ENCODE measurements at places on chromosomes 2 and 18.

DNA sequence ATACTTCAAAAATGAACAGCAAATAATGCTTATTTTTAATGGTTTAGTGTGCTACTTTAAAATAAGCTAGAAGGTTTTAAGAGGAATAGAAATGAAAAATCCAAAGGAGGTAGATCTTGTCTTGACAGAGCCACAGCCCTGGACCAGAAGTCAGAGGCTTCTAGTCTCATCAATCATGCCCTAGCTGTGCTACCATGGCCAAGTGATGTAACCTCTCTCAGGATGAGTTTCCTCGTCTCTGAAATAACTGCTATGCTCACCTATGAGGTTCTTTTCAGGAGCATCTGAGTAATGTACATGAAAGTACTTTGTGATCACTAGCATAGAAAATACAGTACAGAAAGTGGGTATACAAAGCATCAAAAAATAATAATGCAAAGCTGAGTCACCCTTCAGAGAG is 248.4 kb downstream of the PID1 start:
- no peak for DNase-seq

- no peak for DNase-seq
Measured at GRCh38 chr18:5914016-5914415, 18.7 kb upstream of the TMEM200C start.

GRCh38 chr2:215619022-215619958 is 183.4 kb upstream of the FN1 start:
- no peak for DNase-seq

GRCh38 chr2:111117598-111118480 is 2.9 kb upstream of the BCL2L11 start:
- DNase-seq = no peak

- no peak for DNase-seq
Measured at GRCh38 chr18:74375999-74376398, 60.4 kb downstream of the C18orf63 start.

GRCh38 chr2:113080134-113080533 is 12.4 kb downstream of the IL1F10 start:
- no peak for DNase-seq

DNA sequence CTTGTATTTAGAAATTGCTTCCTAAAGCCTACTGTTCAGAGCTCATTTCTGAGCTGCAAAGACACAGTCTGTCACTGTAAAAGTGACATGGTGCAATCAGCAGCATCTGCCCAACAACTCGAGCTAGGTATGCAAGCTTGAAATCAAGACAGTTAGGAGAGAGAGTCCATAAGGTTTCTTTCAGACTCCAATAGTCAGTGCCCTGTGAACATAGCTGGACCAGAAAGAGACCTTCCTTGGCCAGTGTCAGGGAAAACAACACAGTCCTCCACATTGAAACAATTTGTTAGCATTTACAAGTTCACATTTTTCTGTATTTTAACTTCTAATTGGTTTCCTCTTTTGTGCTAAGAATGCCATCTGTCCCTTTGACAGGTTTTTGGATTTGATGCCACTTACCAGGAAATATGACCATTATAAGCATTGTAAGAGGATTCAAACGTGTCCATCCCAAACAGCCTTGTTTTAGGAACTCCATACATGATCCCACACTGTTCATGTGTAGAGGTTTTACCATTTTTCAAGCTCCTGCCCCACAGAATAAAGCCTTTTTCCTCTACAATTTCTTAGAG is 8.9 kb upstream of the MYCN start:
- DNase-seq = no peak
